Fibroblast of the aortic adventitia (primary cell): ENCODE measurements at places on chromosomes 12 and 14.

DNA sequence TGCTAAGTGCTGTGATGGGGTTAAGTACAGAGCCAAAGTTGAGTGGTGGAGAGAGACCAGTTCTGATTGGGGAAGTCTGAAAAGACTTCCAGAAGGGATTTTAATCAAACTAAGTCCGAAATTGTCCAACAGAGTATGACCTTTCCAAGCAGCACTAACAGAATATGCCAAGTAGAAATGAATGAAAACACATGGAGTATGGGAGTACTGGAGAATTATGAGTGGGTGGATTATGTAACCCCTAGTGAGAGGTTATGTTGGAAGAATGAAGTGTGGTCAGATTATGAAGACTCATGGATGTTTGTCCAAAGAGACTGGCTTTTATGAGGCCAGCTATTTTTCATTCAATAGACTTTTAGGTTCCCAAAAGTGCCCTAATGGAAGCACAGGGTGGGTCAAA, 94.0 kb upstream of the PLEKHA5 start:
- DNase-seq = peak; percentile 91

- no peak for DNase-seq
Observed at GRCh38 chr12:10700581-10700980, 22.5 kb downstream of the YBX3 start.

GRCh38 chr12:24507827-24508226, 441.1 kb downstream of the BCAT1 start:
- no peak for DNase-seq

DNA sequence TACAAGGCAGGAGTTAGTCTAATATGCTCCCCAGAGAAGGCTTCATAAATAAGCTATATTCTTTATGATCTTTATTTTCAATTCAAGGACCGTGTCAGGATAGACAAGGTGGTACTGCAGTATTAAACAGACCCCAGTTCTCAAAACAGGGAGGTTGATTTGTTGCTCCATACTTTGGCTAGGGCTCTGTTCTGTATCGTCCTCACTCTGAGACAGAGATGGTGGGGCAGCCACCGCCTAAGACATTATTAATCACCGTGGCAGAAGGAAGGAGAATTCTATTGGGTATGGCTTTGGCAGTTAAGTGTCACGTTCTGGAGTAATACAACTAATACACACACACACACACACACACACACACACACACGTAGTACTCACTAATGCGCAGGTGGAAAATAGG, 117.0 kb upstream of the SLCO1C1 start:
- DNase-seq = no peak

DNA sequence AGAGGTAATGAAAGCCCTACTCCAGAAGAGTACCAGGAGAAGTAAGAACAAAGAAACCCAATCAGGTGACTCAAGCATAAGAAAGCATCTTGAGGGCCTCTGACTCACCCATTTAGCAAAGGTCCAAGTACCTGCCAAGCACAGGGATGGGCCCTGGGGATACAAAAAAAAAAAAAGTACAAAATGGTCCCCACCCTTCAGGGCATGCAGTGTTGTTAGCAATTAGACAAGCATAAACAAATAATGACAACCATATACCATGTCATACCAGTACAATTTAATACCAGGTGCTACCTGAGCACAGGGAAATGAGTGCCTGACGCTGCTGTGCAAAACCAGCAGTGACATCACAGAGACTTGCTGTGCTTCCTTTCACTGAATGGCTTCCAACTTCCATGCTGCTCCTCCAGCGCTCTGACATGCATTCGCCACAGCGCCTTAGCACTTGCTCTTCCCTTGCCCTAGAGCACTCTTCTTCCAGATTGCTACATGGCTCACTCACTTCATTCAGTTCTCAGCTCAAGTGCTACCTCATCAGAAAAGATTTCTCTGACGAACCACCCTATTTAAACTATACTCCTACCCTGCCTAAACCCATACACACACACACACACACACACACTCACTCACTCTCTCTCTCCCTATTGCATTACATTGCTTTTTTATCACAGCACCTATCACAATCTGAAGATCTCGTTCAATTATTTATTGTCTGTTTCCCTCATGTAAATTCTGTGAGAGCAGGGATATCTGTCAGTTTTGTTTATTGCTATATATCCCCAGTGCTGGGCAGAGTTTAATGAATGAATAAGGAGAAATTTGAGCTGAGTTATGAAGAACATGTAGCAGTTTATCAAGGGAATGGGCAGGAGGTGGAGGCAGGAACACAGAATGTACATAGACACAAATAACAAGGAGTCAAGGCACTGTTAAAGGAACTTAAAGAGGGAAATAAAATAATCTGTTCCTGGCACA, 12.9 kb upstream of the EPS8 start:
- no peak for DNase-seq
